ENCODE measurements at places on chromosomes 6 and 20. TPM values are rescaled to one million over a fixed set of nuclear protein-coding genes. Genes with fewer than 3 reads are reported as not detected.

- H3K4me3 ChIP-seq, result peak overlapping the region; percentile 90
- peaks cover 79% of the 10 kb centered on the region for H3K4me1 ChIP-seq
- H3K36me3 ChIP-seq, result peaks cover 65% of the 10 kb centered on the region
- peak overlapping the region; percentile 100 for H3K27ac ChIP-seq
- DNase-seq, result peak; percentile 93
Observed at GRCh38 chr20:49594143-49594930, 26.4 kb upstream of the PTGIS start.

DNA sequence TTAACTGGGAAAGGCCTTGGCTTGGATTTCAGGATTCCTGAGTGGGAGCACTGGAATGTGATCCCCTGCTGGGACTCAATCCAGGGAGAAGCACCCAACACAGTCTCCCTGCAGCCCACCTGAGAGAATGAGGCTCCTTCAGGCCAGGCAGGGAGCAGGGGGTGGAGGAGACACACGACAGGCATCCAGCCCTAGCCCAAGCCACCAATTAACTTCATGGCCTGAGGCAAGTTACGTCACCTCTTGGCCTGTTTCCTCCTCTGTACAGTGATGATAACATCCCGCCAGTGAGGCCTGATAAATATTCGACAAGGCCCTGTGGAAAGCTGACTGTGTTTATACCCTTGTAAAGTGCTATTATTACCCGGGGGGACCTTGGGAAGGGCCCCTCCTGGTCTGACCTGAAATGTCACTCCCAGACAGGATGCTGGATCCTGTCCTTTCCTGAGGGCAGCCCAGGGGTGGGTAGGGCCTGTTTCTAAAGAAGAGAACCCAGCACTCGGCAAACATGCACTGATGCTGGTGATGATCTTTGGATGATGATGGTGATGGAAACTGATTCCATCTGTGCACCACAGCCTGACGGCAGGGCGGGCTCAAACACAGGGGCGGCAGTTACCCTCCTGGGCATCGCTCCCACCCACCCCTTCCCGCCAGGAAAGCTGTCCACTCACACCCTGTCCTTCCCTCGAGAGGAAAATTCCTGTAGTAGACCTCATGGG is 12.4 kb downstream of the FRS3 start:
- H3K27ac ChIP-seq, result no peak overlapping the region
- H3K36me3 ChIP-seq, result peaks cover 3% of the 10 kb centered on the region
- peaks cover 1% of the 10 kb centered on the region for H3K27me3 ChIP-seq
- peaks cover 10% of the 10 kb centered on the region for H3K4me1 ChIP-seq

GRCh38 chr20:47377122-47377722 is 20.7 kb upstream of the ZMYND8 start:
- H3K4me3 ChIP-seq, result no peak overlapping the region
- H3K4me1 ChIP-seq, result peaks cover 18% of the 10 kb centered on the region
- no peaks in the 10 kb centered on the region for H3K36me3 ChIP-seq
- no peaks in the 10 kb centered on the region for H3K27me3 ChIP-seq
- no peak overlapping the region for H3K27ac ChIP-seq

- H3K36me3 ChIP-seq, result no peaks in the 10 kb centered on the region
- H3K27me3 ChIP-seq, result no peaks in the 10 kb centered on the region
- DNase-seq, result no peak
- H3K27ac ChIP-seq, result no peak overlapping the region
Observed at GRCh38 chr6:74439123-74439811, 743.3 kb downstream of the CD109 start.

Gene FUCA2
- 14.4 TPM for total RNA-seq

- peak overlapping the region; percentile 16 for H3K27ac ChIP-seq
- no peak overlapping the region for H3K4me3 ChIP-seq
- no peak for DNase-seq
- H3K36me3 ChIP-seq, result peaks cover 65% of the 10 kb centered on the region
- H3K27me3 ChIP-seq, result no peaks in the 10 kb centered on the region
- H3K4me1 ChIP-seq, result peaks cover 12% of the 10 kb centered on the region
Observed at GRCh38 chr6:142761756-142762155, 183.2 kb downstream of the HIVEP2 start.

- peaks cover 24% of the 10 kb centered on the region for H3K4me1 ChIP-seq
- no peak for DNase-seq
- H3K36me3 ChIP-seq, result peaks cover 23% of the 10 kb centered on the region
- H3K27ac ChIP-seq, result no peak overlapping the region
- no peaks in the 10 kb centered on the region for H3K27me3 ChIP-seq
Observed at GRCh38 chr20:400128-400453, 8.0 kb upstream of the RBCK1 start.

DNA sequence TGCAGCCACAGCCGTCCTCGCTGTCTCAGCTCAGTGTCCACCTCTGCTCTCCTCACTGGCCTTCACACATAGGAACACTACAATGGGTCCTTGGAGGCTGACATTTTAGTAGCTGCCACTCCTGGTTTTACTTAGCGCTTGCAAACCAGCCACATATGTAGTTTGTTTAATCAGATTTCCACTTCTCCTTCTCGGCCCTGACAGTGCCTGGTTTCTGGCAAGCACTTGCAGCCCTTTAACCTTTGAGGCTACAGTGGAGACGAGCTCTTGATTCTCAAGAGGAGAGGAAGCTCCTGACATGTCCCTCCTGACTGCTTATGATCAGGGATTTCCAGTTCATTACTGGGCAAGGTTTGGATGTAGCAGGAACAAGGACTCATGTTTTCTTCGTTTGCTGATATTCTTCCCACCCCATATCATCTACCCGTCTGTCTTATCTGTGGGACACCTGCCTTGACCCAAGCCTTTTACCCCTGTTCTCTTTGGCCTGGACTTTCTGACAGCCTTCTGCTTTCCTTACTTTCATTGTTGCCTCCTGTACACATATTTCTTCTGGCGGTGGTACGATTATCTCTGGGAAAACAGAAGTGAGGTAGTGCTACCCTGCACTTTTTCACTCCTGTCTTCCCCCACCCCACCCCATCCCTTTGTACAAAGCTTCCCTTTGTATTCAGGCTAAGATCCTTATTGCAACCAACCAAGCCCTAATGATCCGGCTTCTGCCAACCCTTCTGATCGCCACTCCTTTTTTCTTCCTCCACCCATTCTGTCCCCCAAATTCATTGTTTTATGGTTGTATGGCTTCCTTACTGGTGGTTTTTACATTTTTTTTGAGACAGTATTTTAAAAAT is 31.2 kb downstream of the CEP43 start:
- no peaks in the 10 kb centered on the region for H3K4me1 ChIP-seq
- DNase-seq, result peak; percentile 42
- H3K27me3 ChIP-seq, result no peaks in the 10 kb centered on the region
- H3K27ac ChIP-seq, result no peak overlapping the region

- DNase-seq, result no peak
- H3K27ac ChIP-seq, result peak overlapping the region; percentile 78
- no peaks in the 10 kb centered on the region for H3K27me3 ChIP-seq
- H3K4me3 ChIP-seq, result no peak overlapping the region
Observed at GRCh38 chr6:115001731-115002350, 659.0 kb upstream of the HS3ST5 start.

Gene C20orf144
- 0.26 TPM for total RNA-seq

- H3K4me3 ChIP-seq, result no peak overlapping the region
- H3K27ac ChIP-seq, result no peak overlapping the region
- no peaks in the 10 kb centered on the region for H3K36me3 ChIP-seq
- DNase-seq, result no peak
- no peaks in the 10 kb centered on the region for H3K4me1 ChIP-seq
Observed at GRCh38 chr6:146200176-146200575, 171.3 kb downstream of the GRM1 start.

Data from activated CD4-positive, alpha-beta T cell treated with anti-CD3 and anti-CD28 coated beads, Interleukin-2, amount 10 ng/mL, durations not matched to agents 24 days and 14 days (primary cell).